ENCODE measurements at places on chromosomes 1 and 21.

DNA sequence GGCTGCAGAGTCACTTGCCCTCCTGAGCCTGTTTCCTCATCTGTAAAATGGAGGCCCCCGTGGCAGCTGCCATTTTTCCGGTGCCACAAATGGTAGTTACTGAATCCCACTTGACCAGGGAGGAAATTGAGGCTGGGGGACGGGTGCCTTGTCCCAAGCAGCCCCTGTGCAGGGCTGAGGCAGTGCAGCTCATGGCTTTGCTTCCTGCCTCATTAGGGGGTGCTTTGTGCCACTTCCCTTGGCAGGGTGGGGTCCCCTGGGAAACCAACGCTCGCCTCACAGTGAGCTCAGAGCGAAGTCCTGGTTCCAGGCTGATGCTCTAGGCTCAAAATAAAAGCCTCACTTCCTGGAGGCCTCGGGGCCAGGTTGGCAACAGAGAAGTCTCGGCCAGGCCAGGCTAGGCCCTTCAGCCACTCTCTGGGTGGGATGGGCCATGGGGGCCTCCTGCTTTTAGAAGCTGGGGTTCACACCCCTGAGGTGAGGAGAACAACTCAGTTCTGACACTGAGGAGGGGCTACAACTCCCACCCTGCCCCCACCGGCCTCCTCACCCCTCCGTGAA, 6.8 kb downstream of the LAPTM5 start:
- no peak for DNase-seq

DNA sequence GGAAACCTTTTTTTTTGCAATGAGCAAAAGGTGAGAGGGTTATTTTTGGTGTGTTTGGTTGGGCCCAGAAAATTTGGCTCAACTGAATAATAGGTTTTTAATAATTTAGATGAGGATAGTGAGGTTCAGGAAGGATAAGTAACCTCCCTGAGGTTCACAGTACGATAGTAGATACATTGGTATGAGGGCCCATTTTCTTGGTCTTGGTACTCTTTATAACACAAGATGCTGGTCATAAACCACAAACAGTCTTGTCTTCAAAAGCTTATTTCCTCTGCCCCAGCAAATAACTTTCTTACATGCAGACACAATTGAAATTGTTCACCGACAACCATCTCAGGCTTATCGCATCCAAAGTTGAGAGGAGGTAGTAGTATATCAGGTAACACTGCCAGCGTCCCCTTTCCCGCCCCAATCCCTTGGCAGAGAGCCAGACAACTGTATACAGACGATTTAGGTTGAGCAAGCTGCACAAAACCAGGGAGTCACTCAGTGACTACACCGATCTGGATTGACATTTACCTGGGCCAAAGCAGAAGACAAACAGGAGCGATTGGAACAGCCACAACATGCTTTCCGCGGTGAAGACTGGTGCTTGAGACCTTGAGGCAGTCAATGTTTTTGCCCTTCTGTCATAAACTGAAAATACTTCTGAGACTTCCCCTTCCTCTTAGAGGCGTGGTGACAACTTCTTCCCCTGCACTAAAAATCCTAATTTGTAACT, at the start of gene SLAMF6:
TSS of gene SLAMF6 (minus strand) at position 634 of the 724 bp plus-strand sequence. CDS start at position 571, 63 bp downstream.
- DNase-seq, result no peak

GRCh38 chr1:119816407-119816806, 5.1 kb upstream of the REG4 start:
- no peak for DNase-seq

- DNase-seq, result no peak
These were observed 59.3 kb downstream of the IGSF5 start for GRCh38 chr21:39804240-39804639.

- no peak for DNase-seq
These were observed 19.1 kb downstream of the SIM2 start for GRCh38 chr21:36717976-36718375.

Data from stimulated activated CD4-positive, alpha-beta T cell treated with anti-CD3 and anti-CD28 coated beads, Interleukin-1b, Interleukin-23, amount 100 ng/mL, for 1 hour (primary cell).